ENCODE measurements at places on chromosomes 2 and 18.
A peak's percentile ranks its signal among the peaks of the same experiment; 100 is the strongest.

DNA sequence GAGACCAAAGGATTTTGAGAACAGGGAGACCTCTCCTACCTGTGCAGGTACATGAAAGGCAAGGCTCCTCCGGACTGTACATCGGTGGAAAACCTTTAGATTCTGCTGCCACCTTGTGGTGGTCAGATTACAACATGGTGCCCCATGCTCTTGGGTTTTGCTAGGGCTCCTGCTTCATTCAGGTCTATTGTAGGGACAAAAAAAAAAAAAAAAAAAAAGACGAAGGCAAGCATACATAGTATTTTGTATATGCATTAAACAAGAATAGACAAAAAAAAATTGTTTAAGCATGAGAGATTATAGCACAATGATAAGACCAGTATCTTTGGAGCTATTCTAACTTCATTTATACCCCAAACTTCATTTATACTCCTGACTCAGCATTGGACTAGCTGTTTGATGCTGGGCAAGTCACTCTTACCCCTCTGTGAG lies 27.4 kb upstream of the SPR start:
- DNase-seq: peak; percentile 53

GRCh38 chr2:82340578-82341053 lies 2036.1 kb upstream of the LRRTM1 start:
- no peak for DNase-seq

GRCh38 chr18:42048158-42048557 lies 93.1 kb downstream of the PIK3C3 start:
- DNase-seq: peak; percentile 63

GRCh38 chr2:46643951-46644350 lies 164.6 kb downstream of the TMEM247 start:
- no peak for DNase-seq

GRCh38 chr18:62583376-62583775 lies 60.6 kb downstream of the ZCCHC2 start:
- peak; percentile 47 for DNase-seq

DNA sequence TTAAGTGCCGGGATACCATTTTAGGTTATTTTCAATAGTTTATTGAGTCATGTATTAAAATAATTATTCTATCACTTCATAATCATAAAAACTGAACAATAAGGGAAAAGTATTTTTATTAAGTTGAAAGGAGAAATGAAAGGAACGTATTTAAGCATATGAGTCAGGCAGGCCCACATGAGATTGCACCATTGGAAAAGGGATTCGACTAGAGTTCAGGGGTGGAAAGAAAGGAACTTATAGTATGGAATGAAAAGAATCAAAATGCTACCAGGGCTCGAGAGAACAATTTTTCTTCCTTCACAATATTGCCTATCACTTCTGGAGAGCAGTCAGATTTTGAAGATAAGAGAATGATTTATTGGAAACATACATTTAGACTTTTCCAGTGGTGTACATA lies 516.5 kb upstream of the NETO1 start:
- no peak for DNase-seq

- no peak for DNase-seq
Measured at GRCh38 chr18:37671530-37671929, 105.9 kb upstream of the CELF4 start.

DNA sequence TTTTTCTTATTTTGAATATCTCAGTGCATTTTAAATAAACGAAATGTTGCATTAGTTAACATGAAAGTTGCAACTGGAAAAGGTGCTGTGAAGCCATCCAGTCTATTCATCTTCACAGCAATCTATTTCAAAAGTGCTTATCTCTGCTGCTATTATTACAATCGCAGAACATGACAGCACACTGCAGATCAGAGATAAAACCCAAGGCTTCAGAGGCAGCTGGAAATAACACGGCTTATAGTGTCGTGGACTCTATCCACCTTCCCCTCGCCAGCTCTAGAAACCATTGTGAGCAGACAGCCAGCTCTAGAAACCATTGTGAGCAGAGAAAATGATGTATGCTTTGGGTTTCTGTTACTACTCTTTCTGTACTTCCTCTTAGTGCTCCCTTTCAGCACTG lies 1140.8 kb upstream of the CELF4 start:
- DNase-seq: no peak

GRCh38 chr2:156430236-156430979 lies 5.8 kb upstream of the GPD2 start:
- peak; percentile 73 for DNase-seq

GRCh38 chr2:169005080-169005598 lies 26.0 kb downstream of the ABCB11 start:
- DNase-seq: no peak

GRCh38 chr18:35369126-35369525 lies 8.0 kb downstream of the ZNF396 start:
- DNase-seq: no peak

DNA sequence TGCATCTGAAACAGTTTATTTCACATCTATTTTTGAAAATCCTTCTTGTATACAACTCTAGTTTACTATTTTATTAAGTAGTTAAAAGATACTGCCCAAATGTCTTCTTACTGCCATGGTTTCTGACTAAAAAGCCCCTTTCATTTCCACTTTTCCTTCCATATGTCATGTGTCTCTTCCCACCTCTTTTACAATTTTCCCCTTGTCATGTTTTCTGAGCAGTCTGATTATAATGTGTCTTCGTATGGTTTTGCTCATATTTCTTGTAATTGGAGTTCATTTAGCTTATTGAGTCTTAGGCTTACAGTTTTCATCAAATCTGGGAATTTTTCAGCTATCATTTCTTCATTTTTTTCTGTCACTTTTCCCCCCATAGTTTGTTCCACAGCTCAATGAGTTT lies 813.9 kb upstream of the GYPC start:
- no peak for DNase-seq

GRCh38 chr2:31223026-31223425 lies 5.7 kb upstream of the CAPN14 start:
- DNase-seq: no peak

GRCh38 chr18:46343931-46344372 lies 239.8 kb downstream of the HAUS1 start:
- peak; percentile 64 for DNase-seq

GRCh38 chr2:77800410-77800809 lies 278.2 kb upstream of the LRRTM4 start:
- DNase-seq: no peak

- DNase-seq: no peak
Measured at GRCh38 chr2:1743396-1744150, 742 bp downstream of the PXDN start.

DNA sequence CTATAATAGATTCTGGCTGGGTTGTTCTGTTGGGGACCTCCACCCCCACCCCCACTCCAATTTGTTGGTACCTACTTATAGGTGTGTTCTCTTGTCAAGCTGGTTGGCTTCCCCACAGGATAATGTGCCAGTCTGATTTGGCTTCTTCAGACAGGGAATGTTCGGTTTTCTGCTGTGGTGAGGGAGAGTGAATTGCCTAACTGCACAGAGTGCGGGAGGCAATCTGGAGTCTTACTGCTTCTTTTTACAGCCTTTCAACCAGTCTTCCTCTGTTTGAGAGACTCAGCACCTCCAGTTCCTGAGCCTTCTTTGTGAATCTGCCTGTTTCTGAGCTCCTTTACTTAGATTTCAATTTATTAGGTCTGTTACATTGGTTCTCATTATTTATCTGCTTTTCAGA lies 27.4 kb upstream of the SNORC start:
- DNase-seq: no peak

GRCh38 chr2:70121627-70122372 lies 34.5 kb downstream of the PCBP1 start:
- DNase-seq: no peak

GRCh38 chr18:37564711-37565100 lies 892 bp downstream of the CELF4 start:
- no peak for DNase-seq

DNA sequence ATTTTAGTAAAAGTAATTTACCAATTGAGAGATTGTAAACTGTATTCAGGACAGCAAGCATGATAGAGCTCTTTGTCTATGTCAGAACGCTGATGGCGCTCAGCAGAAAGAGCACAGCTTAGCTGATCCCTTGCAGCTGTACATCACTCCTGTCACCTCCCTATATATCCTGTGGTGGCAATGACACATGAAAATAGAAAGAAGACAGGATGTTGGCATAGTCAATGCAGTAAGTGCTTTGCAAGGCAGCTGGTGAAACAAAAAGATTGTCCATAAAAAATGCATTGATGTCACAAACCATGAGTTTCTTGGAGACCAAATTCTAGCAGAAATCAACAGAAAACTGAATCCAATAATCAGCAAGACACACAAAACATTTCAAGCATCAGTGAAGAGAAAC lies 221.5 kb downstream of the RIT2 start:
- no peak for DNase-seq

DNA sequence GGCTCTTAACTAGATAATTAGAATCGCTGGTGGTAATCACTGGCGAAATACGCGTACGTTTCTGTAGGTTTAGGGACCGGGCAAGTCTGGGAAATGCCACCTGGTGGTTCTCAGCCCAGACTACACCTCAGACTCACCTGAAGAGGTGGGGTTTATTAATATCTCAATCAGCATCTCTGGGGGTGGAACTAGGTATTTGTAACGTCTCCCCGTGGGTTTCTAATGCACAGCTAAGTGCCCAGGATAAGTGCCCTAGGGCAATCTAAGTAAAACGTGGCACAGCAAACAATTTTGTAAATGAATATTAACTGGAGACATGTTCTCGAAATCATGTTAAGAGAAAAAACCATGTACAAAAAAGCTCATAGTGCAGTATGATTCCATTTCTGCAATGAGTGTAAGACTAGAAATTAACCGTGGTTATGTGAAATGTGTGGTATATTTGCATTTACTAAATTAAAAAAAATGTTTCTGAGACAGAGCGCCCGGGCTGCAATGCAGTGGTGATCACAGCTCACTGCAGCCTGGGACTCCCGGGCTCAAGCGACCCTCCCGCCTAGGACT lies 760 bp upstream of the CNOT11 start:
- DNase-seq: no peak

DNA sequence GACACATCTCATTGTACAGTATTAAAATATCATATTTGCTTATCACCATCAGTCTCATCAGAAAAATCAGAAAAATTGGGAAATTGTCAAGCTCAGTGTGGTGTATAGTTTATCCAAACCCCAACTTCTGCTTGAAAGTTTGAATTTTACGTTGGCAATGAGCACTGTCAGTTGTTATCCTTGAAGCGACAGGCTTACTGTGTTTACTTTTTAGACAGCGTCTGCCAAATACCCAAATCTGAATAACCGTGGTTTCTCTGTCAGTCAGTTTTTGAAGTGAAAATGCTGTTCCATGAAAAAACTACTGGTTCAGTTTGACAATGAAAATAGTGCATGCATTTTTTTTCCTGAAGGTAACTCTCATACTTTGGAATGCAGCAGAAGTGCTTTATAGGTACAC lies 70.2 kb downstream of the PARD3B start:
- DNase-seq: no peak

DNA sequence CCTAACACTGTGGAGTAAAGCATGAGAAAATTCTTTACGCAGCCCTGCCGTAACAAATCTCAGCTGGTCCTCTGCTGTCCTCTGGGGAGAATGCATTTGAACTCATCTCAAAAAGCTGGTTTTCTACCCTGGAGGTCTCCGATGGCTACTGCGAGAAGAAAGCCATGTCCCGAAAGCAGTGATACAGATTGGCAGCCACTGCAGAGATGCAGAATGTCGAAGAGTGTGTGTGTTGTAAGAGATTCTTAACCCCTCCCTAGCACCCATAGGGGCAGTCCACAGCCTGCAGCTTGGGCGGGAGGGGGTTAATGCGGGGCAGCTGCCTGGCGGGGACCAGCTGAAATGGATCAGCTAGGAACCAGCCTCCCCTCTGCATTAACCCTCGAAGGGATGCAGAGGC lies 235.9 kb downstream of the ZNF516 start:
- DNase-seq: no peak

- DNase-seq: peak; percentile 63
Measured at GRCh38 chr2:180124273-180125139, 117.4 kb upstream of the CWC22 start.

DNA sequence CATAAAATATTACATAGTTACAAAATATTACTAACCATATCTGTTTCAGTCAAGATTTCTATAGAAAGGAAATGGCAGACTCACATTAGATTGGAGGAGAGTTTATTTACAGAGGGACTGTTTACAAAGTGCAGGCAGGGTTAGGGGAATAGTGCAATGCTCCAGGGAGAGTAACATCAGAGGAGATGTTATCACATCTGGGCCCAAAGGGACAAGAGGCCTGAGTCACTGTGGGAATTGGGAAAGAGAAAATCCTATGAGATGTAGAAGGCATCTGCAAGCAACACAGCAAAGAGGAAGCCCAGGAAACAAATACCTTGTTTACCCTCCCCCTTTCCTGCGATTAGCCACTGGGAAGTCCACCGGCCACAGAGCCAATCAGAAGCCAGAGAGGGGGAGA lies 227.3 kb upstream of the TANK start:
- no peak for DNase-seq

- no peak for DNase-seq
Measured at GRCh38 chr2:105573490-105573889, 171.2 kb upstream of the NCK2 start.

- DNase-seq: no peak
Measured at GRCh38 chr2:203739351-203739750, 32.9 kb downstream of the CD28 start.

Measured in suppressor macrophage treated with lipopolysaccharide for 4 hours (primary cell).